ENCODE measurements at places on chromosomes 1 and 21.
A peak's percentile ranks its signal among the peaks of the same experiment; 100 is the strongest.

DNA sequence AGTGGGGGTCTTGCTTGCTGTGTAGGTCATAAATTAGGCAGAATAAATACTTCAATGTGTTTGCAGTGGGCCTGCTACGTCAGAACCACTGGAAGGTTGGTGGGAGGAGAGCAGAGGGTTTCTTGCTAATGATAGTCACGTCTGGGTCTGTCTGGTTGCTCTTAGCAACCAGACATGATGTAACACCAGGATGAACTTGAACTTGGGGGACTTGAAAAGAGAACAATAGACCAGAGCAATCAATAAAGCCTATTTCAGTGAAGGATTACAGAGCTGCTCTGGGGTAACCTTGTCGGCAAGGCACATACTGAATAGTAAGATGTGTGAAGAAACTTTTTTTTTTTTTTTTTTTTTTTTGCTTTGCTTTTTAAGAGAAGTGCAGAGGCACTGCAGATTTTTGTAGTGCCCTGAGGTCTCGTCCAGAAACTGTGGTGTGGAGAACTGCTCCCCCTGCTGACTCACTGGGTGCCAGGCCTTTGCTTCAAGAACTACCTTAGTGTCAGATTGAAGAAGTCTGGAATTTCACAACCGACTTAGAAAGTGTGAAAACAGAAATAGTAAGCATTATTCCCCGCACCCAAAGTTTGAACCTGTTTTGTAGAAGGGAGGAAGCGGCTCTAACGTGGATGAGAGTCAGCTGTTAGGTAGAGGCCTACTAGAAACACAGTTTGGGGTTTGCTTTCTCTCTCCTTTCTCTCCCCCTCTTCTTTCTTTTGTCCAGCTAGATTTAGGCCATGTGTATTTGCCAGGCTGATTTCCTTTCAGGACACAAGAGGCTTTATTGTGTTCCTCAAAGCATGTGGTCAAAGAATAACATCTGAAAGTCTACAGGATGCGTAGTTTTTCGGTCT is 271.6 kb downstream of the TM2D1 start:
- peak; percentile 96 for DNase-seq

DNA sequence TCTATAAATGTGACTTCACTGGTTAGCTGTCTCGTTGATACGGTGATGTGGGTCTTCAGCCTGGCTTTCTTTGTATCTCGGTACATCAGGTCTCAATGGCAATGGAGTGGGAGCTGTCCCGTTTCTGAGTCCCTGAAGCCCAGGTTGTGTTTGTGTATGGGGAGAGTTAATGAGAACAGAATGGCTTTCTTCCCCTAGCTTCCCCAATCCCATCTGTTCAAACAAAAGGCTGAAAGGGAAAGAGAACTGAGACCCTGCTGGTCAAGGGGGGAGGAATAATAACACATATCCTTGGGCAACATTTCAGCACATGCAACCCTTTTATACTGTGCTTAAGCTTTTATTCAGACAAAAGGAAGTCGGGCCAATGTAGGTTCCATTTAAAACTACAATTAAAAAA is 28.4 kb upstream of the CASQ2 start:
- no peak for DNase-seq

DNA sequence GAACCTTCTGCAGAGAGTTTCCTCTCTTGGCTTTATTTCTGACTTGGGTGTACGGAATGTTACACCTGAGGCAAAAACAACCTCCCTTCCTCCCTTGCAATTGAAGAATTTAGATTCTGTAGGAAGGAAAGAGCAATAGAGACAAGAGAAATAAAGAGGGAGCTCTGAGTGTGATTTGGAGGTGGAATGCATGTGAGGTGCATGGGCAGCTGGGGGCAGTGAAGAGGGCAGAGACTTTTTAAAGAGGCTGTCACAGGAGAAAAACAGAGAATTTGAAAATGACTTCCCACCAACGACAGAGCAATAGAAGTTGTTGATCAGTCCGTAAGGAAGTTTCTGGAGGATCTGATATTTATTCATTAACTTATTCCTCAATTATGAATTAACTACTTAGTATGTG is 172.0 kb upstream of the B3GALT2 start:
- no peak for DNase-seq

GRCh38 chr1:85344256-85344694 is 67.8 kb upstream of the BCL10 start:
- DNase-seq = no peak

DNA sequence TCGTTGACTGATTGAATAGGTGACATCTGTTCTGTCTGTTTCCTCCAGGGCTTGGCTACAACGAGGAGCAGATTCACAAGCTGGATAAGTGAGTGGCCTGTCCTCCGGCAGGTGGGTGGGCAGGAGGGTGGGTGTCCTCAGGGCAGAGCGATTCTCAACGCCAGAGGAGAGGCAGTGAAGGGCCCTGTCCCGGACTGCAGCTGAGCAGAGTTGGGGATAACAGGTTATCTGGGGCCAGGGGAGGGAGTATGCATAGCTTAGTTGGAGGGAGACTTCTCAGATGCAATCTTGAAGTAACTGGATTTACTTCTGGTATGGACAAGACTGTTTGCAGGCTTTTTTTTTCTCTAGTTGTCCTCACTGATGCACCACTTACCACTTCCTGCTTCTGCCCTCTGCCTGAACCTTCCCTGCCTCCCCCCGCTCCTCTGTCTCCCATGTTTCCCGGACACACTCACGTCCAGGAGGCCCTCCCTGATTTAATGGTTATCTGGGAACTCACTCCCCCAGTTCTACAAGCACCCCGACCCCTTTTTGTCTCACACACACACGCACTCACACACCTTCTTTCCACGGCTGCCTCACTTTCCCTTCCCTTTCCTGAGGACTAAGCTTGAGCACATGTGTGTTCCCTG is 16.4 kb upstream of the RASSF5 start:
- no peak for DNase-seq

DNA sequence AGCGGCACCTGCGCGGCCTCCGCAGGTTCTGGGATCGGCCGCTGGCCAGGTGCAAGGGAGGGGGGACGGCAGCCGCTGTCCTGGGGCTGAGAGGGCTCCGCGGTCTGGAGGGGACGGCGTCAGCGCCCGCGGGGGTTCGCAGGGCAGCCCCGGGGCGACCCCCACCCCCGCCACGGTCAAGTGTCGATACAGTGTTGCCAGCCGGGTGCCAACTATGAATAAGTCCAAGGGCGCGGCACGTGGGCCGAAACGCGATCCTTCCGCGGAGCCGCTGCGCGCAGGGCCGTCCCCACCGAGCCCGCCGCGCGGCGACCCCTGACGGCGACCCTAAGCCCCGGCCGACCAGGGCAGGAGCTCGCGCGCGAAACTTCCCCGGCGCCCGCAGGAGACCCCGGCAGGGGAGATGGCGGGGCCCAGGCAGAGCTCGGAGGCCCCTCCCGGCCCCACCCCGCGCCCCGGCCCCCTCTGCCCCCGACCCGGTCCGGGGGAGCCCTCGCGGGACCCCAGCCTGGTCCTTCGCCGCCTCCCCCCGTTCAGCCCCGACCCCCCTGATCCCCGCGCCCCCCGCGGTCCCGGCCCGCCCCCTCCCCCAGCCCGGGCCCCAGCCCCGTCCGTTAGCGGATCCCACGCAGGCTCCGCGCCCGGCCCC is 586 bp upstream of the AGPAT3 start:
- no peak for DNase-seq

- no peak for DNase-seq
Measured at GRCh38 chr1:8910914-8911313, 32.4 kb upstream of the ENO1 start.

GRCh38 chr1:154344977-154345837 is 19.9 kb downstream of the ATP8B2 start:
- DNase-seq = no peak

DNA sequence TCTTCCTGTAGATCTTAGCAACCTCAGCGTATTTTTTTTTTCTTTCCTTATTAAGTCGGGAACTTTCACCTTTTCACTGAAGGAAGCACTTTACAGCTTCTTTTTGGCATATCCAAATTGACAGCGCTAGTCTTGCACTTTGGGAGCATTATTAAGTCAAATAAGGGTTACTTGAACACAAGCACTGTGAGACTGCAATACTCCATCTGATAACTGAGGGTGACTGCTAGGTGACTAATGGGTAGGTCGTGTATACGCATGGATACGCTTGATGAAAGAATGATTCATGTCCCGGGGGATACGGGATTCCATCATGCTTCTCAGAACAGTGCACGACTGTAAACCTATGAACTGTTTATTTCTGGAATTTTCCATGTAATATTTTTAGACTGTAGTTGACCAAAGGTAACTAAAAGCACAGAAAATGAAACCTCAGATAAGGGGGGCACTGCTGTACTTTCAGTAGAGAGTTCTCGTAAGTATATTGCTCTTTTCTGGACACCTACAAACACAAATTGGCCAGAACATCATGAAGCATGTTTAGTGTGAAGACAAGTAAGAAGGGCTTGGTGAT is 364.7 kb downstream of the SMYD3 start:
- DNase-seq = peak; percentile 78

DNA sequence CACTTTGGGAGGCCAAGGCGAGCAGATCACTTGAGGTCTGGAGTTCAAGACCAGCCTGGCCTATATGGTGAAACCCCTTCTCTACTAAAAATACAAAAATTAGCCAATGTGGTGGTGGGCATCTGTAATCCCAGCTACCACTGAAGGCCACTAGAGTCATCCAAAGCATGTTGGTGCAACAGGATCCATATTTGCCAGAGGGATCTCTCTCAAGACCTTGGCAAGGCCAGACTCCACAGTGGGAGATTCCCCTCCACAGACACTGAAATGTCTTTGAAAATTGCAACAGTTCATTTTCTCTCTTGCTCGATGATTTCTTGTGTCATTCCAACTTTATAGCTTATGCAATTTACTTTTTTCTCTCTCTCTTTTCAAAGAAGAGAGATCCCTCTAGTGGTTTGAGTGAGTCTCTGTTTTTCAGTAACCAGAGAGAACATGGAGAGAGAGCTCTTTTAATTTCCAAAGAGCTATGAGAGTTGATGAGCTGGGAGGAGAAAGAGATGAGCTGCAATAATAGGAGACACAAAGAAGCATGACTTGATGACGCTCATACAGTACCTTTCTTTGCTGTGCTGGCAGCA is 176.8 kb upstream of the USP25 start:
- peak; percentile 0 for DNase-seq

GRCh38 chr1:171141688-171142415 is 43.2 kb upstream of the FMO2 start:
- peak; percentile 99 for DNase-seq

- DNase-seq = no peak
Measured at GRCh38 chr21:46193829-46194373, 9.6 kb upstream of the SPATC1L start.

- DNase-seq = no peak
Measured at GRCh38 chr1:72649991-72650390, 367.7 kb upstream of the NEGR1 start.

GRCh38 chr1:16351456-16351993 is 755 bp downstream of the FBXO42 start:
- DNase-seq = no peak

DNA sequence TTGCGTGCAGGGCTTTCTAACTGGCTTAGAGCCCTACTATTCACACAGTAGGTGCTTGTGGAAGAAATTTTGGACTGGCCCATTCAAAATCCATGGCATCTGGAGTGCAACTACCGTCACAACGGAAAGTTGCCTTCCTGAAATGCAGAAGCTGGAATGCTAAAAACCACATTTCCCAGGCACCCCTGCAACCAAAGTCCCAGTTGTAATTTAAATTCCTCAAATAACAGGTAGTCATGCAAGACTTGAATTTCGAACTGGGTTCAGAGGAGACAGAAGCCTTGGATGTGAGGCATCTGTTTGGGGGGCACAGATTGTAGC is 186.7 kb downstream of the TOMM20 start:
- no peak for DNase-seq

- no peak for DNase-seq
Measured at GRCh38 chr1:227943381-227944089, 4.2 kb downstream of the WNT9A start.

DNA sequence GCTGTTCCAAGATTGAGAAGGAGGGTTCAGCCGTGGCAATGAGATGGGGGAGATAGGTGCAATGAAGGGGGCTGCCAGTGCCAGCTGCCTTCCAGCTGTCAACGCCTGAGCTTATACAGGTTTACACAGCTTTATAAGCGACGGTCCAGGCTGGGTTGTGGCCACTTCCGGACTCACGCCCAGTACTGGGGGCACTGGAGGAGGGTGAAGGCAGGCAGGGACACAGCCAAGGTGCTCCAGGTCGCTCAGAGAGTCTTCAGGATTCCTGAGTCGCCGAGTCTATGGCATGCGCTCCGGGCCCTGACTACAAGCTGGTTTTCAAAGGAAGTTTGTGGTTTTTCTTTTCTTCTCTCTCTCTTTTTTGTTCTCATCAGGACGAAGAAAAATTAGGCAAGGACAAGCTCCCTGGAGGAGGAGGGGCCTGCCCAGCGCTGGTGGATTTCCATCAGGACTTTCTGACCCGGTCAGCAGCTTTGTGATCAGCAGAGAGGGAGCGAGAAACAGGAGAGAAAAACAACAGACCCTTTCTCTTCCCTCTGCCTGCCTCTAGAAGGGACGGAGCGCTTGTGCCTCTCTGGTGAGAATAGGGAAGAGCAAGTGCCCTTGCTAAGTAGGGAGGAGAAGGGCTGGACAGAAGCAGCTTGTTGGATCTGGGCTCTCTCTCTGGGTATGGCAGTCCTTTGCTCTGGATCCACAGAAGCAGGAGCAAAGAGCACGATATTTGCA is at the start of gene MINDY1:
MINDY1 (minus strand) TSS at position 576 of the 726 bp plus-strand sequence. CDS start 4,285 bp downstream, outside the sequence.
- peak; percentile 84 for DNase-seq

DNA sequence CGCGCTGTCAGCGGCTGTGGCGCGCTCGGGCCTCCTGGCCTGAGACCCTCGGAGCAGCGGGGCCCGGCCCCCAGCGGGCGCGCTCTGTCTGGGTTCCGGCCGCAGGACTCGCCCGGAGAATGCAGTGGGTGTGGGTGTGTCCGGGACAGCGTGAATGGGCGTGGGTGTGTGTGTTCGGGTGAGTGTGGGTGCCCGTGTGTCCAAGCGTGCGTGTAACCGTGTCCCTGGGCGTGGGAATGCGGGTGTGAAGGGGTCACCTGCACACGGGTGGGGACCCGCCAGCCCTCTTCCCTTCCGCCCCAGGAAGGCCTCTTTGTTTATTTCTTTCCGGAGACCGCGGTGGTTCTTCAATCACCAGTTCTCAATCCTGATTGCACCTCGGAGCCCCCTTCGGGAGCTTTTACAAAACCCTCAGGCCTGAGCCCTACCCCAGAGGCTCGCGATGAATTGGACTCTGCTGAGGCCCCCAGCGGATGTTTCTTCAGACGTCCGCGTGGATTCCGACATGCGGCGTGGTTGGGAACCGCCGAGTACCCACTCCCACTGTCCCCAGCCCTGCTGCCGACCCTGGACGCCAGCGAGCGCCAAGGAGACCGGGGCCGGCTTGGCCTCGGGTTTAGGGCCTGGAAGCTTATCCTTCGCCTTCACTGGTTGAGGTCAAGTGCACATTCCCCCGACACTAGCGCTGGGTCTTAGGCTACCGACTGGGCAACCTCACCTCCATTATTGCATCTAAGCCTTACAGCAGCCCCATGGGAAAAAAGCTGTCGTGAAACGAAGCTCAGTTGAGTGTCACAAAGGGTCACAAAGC is 19.3 kb downstream of the SERTAD4 start:
- DNase-seq = no peak

- DNase-seq = no peak
Measured at GRCh38 chr1:176752505-176752904, 289.5 kb downstream of the PAPPA2 start.

DNA sequence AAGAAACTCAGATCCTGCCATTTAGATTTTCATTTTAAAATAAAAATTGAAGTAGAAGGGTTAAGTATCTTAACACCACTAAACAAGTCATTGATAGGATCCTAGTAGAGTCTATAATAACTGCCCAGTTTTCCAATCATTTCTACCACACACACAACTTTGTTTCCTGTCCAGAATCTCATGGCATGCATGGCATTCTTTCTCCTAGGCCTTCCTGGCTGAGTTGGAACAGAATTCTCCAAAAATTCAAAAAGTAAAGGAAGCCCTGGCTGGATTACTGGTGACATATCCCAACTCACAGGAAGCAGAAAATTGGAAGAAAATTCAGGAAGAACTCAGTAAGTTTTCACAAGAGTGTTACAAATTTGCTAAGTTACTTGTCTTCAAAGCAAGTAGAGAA is 111.4 kb upstream of the BMP8A start:
- DNase-seq = no peak

All from fibroblast of the conjunctiva (primary cell).